ENCODE measurements at places on chromosomes 13 and 19.

- DNase-seq: no peak
Measured at GRCh38 chr13:109152941-109153340, 523.5 kb downstream of the MYO16 start.

DNA sequence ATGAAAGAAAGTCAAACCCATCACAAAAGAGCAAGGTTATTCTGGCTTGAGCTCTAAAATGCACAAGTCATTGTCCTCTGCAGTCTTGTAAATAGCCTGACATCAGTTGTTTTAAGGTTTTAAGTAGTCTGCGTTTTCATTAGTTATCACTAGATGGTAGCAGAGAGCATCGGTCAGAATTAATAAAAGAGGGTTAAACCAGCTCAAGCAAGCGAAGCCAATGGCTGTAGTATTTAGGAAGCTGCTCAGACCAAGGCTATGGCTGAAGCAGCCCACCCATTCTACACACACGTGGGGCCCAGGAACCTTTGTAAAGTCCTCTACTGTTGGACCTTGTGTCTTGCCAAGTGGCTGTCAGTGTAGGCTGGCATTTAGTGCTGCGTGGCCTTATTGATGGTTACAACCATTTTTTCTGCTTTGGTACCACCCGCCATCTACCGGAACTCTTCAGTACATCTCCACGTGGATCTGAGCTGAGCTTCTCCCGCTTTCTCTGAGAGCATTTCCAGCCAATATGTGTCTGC lies 13.3 kb upstream of the ZNF57 start:
- DNase-seq: no peak

DNA sequence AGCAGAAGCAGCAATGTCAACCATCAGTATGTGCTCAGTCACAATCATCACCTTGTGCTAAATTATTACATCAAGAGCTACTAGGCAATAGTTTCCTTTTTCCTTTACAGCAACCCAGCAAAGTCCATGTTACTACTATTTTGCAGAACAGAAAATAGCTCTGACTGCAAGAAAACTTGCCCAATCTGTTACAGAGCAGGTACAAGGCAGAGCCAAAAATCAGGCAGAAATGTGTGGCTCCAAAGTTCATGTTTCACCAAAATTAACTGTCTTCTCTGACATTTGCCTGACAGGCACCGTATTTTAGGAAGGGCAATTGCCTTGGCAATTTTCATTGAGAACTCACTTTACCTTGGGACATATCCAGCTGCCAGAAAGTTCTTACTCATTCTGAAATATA lies 177.6 kb upstream of the TMTC4 start:
- no peak for DNase-seq

- no peak for DNase-seq
Measured at GRCh38 chr19:17557466-17557865, 2.0 kb downstream of the COLGALT1 start.

DNA sequence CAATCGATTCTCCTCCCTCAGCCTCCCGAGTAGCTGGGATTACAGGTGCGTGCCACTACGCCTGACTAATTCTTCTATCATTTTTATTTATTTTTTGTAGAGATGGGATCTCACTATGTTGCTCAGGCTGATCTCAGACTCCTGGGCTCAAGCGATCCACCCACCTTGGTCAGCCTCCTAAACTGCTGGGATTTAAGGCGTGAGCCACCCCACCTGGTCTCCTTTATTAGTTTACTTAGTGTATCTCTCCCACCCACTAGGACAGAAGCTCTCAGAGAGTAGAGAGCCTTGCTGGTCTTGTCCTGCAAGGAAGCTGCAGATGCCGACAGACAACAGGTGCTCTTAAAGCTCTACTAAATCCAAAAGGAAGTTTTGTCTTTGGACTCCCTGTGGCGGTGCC lies 2.5 kb upstream of the LRRC8E start:
- DNase-seq: no peak

- no peak for DNase-seq
Measured at GRCh38 chr19:22610121-22610520, 24.0 kb upstream of the ZNF492 start.

GRCh38 chr13:85298387-85298924 lies 500.8 kb downstream of the SLITRK6 start:
- no peak for DNase-seq

GRCh38 chr13:100534147-100534843 lies 54.3 kb downstream of the GGACT start:
- DNase-seq: no peak

GRCh38 chr13:28531077-28531844 lies 36.3 kb upstream of the FLT1 start:
- no peak for DNase-seq

GRCh38 chr13:67662997-67663396 lies 432.9 kb upstream of the PCDH9 start:
- no peak for DNase-seq

GRCh38 chr13:32761472-32761871 lies 175.2 kb downstream of the PDS5B start:
- DNase-seq: no peak

Data from GM06990 (cell line).